Tracheal epithelial cell (primary cell): ENCODE measurements at places on chromosomes 13 and 19. TPM values are rescaled to one million over a fixed set of nuclear protein-coding genes. Genes with fewer than 3 reads are reported as not detected.

NLRP7 gene
- total RNA-seq: not detected in 2 replicates

PLK5 gene
- total RNA-seq: not detected in 2 replicates

GARIN5A gene
- total RNA-seq: 0.21 TPM in 1 of 2 replicates, not detected in the other

SYNGR4 gene
- total RNA-seq: not detected in 2 replicates
